Calu3 (cell line): ENCODE measurements at places on chromosomes 12 and 14.

DNA sequence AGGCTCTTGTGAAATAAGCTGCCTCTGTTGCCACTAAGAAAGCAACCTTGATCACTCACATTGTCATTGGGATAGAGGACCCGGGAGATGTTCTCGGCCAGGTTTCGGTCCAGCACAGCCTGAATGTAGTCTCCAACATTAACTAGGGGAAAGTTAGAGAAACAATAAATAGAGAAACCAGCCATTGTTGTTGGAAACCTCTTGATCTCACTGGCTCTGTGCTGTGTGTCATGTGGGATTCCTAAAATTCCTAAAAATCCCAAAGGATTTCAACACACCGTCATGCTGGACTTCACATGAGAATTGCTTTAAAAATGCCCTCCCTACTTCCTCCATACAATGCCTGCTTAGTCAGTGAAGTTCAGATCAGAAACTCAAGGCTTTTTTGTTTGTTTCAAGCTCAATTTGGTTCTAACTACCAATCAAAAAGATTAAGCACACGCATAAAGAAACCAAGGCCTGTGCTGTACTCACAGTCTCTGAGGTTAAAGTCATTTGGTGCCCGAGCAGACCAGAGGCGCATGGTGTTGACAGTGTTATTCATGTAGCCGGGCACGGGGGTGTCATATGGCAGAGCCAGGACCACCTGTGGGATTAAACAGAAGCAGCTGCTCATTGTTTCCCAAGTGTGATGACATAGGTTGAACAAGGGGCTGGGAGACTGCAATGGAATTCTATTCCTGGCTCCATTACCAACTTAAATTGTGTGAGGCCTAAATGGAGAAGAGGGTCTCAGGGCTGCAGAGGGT, 23.6 kb downstream of the PYGL start:
- no peak for DNase-seq

DNA sequence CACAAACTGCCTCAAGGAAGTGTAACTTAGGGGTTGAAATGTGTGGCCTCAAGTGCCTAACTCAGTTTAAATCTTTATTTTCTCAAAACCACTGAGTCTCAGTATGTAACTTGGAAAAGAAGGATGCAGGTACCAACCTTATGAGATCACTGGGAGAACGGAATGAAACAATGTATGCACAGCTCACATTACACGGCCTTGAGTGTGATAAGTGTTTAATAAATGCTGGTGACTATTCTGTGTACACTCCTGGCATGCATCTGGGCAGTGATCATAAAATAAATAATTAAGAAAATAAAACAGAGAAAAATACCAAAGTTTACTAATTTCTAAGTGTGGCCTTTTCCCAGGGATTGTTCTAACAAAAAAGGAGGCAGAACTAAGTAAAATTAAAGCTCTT, 974.5 kb upstream of the FLRT2 start:
- DNase-seq = no peak

DNA sequence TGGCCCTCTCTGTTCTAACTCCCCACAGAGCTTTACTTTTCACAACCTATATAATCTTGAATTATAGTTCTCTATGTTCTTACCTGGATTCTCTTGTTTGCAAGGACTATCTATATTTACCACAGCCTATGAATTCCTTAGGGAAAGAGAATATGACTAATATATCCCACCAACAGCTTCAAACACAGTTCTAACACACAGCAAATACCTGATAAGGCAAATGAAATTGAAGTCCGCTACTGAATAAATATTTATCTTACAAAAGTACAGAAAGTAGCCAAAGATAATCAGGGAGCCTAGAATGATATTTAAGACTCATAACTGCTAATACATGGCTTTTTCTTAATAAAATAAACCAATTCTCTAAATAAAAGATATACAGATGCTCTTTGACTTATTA, 165.1 kb downstream of the C12orf42 start:
- DNase-seq = no peak

- DNase-seq = no peak
Observed at GRCh38 chr14:28778138-28779117, 11.8 kb downstream of the FOXG1 start.

DNA sequence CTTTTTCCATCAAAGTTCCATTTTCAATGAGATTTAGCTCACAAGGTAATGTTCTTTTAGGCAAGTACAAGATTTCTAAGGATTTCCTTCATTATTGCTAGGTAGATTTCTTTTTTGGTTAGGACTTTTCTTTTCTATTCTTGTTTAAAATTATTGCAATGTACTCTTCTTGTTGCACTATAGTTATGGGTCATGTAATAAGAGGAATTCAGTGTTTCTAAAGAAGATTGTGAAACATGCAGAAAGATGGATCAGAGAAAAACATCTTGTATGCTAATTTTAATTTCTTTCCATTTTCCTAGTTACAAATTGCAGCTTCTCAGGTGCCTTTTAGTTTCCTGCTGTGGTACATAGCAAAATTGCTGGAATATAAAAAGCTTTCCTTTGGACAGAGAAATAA, 56.1 kb downstream of the BTG1 start:
- no peak for DNase-seq

DNA sequence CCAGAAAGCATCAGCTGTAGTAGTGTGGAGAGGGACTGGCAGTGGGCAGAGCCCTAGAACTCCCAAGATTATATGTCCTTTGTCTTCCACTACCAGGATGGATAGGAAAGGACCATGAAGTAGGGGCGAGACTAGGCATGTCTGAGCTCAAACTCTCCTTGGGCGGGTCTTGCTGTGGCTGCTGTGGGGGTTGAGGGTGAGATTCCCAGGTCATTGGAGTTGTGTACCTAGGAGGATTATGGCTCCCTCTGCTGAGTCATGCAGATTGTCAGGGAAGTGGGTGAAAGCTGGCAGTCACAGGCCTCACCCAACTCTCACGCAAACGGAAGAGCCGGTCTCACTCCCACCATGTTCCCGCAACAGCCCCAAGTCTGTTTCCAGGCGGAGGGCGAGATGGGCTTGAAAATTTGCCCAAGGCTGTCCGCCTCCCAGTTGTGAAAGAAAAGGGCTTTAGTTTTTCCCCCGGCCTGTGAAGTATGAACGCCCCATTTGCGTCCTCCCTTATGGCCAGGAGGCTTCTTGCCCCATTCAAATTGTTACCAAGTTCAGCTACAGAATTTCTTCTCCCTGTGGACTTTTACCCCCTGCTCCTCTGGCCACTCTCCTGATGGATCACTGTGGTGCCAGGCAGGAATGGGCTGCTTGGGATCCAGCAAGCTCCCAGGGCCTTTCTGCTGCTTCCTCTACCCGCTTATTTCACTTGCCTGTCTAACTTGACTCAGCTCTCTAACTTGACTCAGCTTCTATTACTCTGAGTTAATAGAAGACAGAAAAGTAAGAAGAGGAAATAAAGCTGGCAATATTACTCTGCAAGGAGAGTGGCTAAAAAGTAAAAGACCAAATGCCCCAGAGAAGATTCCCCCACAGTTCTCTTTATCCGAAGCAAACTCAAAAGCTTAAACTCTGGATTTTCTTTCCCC, 159.3 kb downstream of the SLC2A13 start:
- DNase-seq = no peak

GRCh38 chr12:46892887-46893286, 67.1 kb upstream of the SLC38A4 start:
- DNase-seq = no peak

GRCh38 chr14:86935241-86935885, 1057.6 kb downstream of the GALC start:
- DNase-seq = no peak

- DNase-seq = no peak
Observed at GRCh38 chr12:39365364-39366001, 77.4 kb downstream of the KIF21A start.

DNA sequence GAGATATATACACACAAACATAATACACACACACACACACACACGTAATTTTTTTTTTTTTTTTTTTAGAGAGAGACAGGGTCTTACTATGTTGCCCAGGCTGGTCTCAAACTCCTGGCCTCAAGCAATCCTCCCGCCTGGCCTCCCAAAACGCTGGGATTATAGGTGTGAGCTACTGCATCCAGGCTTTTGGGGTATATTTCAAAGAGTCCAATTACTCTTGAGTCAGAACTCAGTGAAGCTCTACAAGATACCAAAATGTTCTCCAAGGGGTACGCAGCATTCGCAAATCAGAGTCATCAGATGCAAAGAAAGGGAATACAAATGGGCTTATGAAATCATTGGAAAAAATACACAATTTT, 54.0 kb downstream of the PHLDA1 start:
- DNase-seq = no peak

- peak; percentile 56 for DNase-seq
Observed at GRCh38 chr12:2057041-2057794, 4.4 kb downstream of the CACNA1C start.

DNA sequence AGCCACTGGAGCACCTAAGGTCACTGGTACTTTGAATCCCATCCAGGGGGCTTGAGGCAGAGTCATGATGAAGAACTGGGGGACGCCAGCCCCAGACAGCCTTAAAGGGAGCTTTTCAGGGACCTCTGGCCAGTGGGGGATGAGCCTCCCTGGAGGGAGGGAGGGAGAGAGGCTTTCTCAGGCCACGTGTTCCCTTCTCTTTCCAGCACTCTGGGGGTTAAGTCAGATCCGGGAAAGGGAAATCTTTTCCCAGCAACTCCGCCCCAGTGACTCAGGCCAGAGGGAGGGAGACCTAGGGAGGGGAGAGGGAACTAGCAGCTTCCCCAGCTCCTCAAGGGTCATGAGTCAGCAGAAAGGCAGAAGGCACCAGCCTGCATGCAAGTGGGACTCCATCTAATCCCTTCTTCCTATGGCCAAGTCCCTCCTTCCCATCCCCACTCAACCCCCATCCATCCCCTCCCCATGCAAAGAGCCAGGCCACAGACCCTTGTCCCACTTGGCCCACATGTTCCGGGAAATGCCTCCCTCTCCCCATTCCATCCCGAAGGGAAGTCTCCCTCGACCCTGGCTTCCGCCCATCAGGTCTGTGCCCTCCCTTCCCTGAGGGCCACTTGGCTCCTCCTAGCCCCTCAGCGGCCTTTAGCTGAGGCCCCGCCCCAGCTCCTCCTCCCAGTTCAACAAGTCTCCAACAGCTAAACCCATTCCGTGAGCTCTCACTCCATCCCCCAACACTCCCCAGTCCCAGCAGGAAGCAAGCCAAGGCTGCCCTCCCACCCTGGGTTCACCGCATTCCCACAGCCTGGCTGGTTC, 5.6 kb downstream of the TNFRSF1A start:
- DNase-seq = peak; percentile 89

DNA sequence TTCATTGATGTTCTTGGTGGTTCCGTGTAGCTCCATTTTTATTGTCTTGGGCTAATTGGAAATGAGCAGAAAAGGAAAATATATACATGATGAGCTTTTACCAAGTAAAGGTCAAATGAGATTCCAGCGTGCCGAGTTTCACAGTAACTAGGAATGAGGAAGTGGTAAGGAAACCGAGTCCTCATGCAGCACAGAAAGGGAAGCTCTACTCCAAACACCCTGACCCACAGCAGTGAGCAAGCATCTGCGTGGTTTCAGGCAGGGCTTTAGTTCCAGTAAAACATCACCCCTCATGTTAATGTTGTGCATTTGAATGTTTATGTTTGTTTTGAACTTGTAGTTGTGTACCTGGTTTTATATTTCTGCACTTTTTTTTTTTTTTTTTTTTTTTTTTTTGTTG, 208.0 kb downstream of the SLC41A2 start:
- peak; percentile 22 for DNase-seq

DNA sequence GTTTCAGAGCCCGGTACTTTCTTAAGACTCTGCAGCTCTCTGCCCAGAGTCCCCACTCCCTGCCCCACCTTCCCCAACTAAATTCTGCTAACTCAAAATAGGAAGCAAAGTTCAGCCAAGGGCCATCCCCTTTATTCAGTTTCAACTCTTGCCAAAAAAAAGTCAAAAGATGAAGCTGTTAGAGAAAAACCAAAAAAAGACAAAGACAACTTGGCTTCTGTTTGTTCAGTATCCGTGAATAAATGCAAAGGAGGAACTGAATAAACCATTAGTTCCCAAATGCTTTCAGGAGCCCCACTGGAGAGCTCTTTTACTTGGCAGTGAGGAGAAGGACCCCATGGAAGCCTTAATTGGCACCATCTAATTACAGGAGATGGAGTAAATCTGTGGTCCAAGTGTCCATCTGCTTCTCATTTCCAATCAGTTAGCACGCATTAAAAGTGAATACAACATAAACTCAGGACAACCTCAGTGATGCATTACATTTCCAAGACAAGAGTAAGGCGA, 155.4 kb upstream of the GZMB start:
- no peak for DNase-seq

- no peak for DNase-seq
Observed at GRCh38 chr14:41397926-41398325, 208.8 kb upstream of the LRFN5 start.

DNA sequence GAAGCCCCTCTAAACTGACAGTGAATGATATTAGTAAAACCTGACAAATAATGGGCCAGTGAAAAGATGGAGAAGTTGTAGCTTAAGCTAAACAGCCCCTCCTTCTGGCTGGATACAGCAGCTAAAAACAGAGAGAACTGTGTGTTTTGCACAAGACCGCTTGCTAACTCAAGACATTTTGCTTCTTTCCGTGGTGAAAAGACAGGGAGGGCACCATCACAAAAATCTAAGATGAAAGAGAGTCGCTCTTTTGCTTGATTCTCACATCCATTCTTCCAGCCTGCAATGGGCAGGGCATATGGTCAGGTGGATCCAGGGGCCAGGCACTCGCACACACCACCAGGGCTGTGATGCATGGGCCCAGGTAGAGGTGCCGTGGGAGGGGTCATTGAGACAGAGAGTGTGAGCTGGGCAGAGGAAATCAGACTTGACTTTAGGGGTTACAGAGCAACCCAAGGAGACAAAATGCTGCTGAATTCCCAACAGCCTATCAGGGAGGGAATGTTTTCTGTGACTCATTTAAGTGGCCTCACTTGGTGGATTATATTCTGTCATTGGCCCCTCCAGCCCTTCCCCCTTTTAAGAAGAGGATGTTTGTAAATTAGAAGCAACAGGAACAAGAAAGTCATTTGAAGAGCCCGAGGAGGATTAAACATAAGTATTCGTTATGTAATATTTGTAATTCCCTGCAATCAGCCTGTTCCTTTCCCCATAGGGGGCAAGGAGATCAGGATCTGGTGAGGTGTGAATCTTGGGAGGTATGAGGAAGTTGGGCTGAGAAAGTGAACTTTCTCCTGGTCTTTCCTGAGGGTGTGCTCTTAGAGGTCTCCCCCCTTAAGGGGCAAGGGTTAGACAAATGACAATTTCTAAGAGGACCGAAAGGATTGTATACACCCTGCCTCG, 12.3 kb downstream of the EMP1 start:
- no peak for DNase-seq

DNA sequence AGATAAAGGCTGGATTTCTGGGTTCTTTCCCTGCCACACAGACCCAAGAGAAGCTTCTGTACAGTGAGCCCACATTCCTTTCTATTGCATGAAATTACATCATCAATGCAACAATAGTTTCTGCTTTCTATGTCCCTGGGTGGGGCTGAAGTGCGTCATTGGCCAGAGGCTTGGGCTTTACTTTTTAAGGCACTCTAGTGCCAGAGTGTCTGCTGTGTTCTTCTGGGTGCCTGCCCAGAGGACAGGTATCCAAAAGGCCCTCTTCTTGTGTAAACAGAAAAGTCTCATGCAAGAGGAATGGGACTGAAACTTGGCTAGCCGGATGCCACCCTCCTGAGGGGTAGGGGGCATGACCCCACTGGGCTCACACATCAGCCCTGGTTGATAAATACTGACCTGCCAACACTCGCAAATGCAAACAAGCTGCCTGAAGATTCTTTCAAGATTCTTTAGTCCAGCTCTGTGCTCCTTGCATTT, 5.9 kb downstream of the KRT86 start:
- DNase-seq = peak; percentile 83
